NCI-H774 (cell line): ENCODE measurements at places on chromosomes 4 and X.
A peak's percentile ranks its signal among the peaks of the same experiment; 100 is the strongest.

- no peak for DNase-seq
Observed at GRCh38 chrX:87425618-87426017, 92.0 kb upstream of the KLHL4 start.

DNA sequence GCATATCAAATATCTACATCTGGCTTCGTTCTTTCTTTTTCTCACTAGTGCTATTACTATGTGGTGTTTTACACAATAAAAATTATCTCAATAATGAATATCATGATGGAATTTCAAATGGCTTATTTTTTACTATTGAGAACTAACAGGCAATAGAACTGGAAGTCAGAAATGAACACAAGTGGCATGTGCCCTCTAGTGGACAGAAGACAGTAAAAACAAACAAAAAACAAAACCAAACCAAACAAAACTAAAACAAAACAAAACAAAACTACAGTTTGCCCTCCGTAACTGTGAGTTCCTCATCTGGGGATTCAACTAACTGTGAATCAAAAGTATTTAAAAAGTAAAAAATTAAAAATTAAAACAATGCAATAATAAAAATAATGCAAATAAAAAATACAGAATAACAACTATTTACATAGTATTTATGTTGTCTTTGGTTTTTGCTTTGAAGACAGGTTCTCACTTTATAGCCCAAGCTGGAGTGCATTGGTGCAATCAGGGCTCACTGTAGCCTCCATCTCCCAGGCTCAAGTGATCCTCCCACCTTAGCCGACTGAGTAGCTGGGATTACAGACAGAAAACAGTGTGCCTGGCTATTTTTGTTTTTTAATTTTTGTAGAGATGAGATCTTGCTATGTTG is 195.6 kb upstream of the TACR3 start:
- no peak for DNase-seq

DNA sequence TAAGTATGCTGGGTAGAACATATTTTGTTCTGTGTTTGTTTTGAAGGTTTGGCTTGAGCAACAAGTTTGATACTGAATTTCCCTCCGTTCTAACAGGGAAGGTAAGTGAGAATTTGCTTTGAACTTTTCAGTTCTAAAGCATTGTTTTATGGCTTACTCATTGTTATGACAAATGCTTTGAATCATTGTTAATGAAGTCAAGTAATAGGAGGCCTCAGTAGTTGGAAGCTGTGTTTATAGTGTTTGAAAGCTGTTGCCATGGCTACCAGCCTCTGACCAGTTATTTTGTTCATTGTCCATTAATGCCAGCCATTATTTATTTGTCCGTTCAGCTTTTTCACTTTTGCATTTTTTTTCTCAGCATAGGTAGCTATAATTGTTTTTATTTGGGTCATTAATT is 14.4 kb downstream of the CHIC1 start:
- DNase-seq: peak; percentile 55

GRCh38 chr4:52783069-52783468 is 31.8 kb upstream of the ERVMER34-1 start:
- DNase-seq: no peak

DNA sequence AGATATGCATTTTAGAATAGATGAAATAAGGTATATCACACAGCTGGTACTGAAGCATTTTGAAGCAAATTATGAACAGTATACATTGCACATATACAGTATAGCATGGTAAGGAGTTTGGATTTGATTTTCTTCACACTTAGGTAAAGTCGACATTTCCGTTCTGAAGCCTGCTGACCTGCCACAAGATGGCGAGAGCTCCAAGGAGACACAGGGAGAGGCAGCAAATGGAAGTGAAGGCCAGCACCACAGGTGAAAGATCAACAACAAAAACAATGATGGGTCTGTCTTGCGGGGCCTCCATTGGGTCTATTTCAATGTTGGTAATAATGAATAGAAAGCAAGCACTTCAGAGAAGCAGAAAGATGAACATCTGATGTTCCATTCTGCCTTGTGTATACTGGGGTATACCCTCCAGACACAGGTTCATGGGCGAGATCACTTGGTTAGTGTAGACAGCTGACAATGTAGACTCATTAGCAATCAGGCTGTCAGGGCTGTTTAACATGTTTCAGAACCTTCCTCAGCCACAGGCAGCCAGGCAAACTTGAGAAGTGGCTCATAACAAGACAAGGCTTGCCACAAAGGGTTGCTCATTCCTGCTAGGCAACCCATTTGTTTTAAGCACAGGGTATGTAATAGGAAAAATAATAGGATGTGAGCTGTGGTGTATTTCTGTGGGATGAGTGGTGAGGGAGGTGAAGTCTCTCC is 21.4 kb upstream of the NOX1 start:
- DNase-seq: peak; percentile 1

- DNase-seq: no peak
Observed at GRCh38 chr4:14337892-14338584, 664.2 kb upstream of the CPEB2 start.

- no peak for DNase-seq
Observed at GRCh38 chrX:39834600-39834999, 263.2 kb downstream of the BCOR start.

DNA sequence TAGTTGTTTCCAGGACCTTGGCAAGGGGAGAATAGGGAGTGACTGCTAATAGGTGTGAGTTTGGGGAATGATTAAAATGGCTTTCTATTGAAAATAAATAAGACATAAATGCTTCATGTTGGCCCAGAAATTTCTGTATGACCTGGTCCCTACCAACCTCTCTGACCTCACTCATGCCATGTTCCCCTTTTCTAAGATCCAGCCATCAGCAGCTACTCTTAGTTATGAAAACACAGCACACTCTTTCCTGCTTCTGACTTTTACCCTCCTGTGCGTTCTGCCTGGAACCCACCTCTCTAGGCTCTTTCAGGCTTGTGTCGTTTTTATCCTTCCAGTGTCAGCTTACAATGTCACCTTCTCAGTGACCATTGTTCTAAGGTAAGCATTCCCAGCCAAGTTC is 14.8 kb upstream of the CXCL5 start:
- no peak for DNase-seq

- DNase-seq: no peak
Observed at GRCh38 chr4:180560896-180561295, 1682.3 kb upstream of the TENM3 start.

GRCh38 chrX:7133050-7133440 is 14.5 kb upstream of the STS start:
- DNase-seq: no peak

DNA sequence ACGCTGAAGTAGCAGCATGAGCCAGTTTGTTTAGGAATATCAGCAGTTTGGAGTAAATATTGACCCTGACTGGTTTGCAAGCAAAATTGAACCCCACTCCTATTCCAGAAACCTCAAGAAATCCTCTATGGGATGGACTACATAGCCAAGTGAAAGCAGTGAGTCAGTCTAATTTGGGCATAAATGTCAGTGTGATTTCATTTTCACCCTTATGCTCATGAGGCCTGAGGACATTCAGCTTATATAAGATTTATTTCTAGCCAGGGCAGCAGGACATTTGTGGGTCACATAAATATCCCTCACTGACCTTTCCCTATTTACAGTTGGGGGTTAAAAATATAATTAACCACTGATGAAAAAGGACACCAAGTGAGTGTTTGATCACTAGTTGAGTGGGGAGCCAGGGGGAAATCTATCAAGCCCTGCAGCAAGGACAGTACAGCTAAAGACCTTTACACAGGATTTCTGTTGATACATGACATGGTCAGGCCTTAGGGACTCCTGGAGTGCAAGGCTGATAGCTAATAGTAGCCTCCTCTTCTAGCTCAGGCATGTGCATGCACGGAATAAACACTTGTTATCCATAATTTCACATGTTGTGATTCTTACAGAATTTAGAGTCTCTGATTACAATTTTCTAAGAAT is 996.9 kb upstream of the GRIA3 start:
- DNase-seq: no peak
